ENCODE measurements at places on chromosomes 12 and 14.

DNA sequence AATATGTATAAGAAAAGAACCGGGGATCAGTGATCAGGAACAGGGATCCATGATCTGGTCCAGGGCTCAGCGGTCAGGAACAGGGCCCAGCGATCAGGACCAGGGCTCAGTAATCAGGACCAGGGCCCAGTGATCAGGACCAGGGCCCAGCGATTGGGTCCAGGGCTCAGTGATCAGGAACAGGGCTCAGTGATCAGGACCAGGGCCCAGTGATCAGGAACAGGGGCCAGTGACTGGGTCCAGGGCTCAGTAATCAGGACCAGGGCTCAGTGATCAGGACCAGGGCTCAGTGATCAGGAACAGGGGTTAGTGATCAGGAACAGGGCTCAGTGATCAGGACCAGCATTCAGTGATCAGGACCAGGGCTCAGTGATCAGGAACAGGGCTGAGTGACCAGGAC is 56.3 kb downstream of the TMEM121 start:
- no peak for DNase-seq

- DNase-seq = no peak
Observed at GRCh38 chr14:95198320-95198719, 41.0 kb upstream of the DICER1 start.

GRCh38 chr12:109295764-109296425 is 13.2 kb downstream of the FOXN4 start:
- DNase-seq = no peak

DNA sequence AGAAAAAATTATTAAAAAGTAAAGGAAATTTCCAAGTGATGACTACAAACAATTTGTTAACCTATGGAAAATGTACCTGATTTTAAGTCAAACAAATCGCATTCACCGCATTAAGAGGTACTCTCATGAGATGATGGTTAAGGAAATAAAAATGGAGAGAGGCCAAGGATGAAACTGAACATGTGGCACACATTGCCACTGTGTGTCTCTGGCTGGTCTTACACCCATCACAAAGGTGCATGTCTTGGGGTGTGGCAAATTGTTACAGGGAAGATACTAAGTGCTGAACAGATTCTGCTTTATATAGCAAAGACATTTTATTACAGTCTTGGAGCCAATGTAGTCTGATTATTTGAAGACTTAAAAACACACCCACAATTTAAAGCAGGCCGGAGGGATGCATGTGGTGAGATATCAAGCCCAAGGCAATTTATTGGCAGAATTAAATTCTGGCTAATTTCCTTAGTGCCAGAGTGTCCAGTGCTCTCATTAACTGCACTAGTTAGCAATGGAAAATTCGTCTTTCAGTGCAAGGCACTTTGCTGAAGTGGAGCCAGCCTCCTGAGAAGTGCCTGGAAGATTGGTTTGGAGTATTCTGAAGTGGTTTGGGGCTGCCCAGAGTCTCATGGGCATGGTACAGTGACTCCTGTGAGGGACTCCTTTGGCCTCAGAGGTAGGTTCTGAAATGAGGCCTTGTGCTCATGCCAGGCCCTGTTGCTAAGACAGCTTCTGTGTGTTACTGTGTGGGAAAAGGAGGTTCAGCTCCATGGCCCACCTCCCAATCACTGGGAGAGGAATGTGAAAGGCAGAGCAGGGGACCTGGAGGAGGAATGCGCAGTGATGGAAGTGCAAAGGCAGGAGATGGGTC is 166.9 kb downstream of the BRMS1L start:
- DNase-seq = no peak

GRCh38 chr12:131867891-131868675 is 26.3 kb upstream of the ULK1 start:
- no peak for DNase-seq

GRCh38 chr14:93086441-93087055 is 29.2 kb downstream of the ITPK1 start:
- DNase-seq = no peak

- DNase-seq = no peak
Observed at GRCh38 chr14:36771028-36771640, 109.5 kb downstream of the PAX9 start.

- no peak for DNase-seq
Observed at GRCh38 chr14:32022938-32023466, 54.1 kb upstream of the ARHGAP5 start.

All from central memory CD8-positive, alpha-beta T cell (primary cell).